ENCODE measurements at places on chromosomes 1 and 21. TPM values are rescaled to one million over a fixed set of nuclear protein-coding genes. Genes with fewer than 3 reads are reported as not detected.

- DNase-seq, result no peak
These were observed 2.1 kb downstream of the RCOR3 start for GRCh38 chr1:211261229-211261628.

- DNase-seq, result no peak
These were observed 68.9 kb downstream of the IFI44 start for GRCh38 chr1:78718566-78718965.

Gene GREM2
- total RNA-seq, result not detected

GRCh38 chr1:234865171-234866006 is 255.4 kb upstream of the IRF2BP2 start:
- DNase-seq, result no peak

- DNase-seq, result no peak
These were observed 51.4 kb downstream of the LRRC8B start for GRCh38 chr1:89576013-89576412.

- DNase-seq, result no peak
These were observed 84.7 kb downstream of the LRRC8D start for GRCh38 chr1:89905395-89906058.

Gene ZNF670
- total RNA-seq, result 3.9 TPM

Gene C8A
- total RNA-seq, result not detected

Gene TUT4
- total RNA-seq, result 41.4 TPM

Gene CHRM3
- total RNA-seq, result 2.6 TPM

Gene GOLT1A
- 5.6 TPM for total RNA-seq

Gene SPRR2D
- total RNA-seq, result not detected

- DNase-seq, result no peak
These were observed 11.1 kb downstream of the G0S2 start for GRCh38 chr1:209686322-209686721.

DNA sequence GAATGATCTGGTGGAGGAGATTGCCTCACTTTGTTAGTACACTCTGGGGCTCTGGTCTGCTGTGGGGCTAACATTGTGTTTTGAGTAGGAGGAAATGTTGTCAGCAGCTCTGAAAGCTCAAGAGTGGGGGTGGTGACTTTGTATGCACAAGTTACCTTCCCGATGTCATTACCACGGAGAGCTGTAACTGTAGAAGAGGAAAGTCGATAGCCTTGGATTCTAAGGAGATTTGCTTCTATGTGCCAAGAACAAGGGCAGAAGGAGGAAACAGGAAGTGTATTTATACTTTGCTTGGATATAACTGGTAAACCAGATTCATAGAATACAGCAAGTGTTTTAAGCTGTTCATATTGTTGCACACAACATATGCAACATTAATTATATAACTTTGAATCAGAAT is 196.1 kb downstream of the AMY1C start:
- DNase-seq, result no peak

- DNase-seq, result no peak
These were observed 22.4 kb downstream of the LPAR3 start for GRCh38 chr1:84870591-84870990.

- no peak for DNase-seq
These were observed 805.9 kb upstream of the ADAMTS5 start for GRCh38 chr21:27772816-27773215.

Gene PRKAA2
- 9.7 TPM for total RNA-seq

DNA sequence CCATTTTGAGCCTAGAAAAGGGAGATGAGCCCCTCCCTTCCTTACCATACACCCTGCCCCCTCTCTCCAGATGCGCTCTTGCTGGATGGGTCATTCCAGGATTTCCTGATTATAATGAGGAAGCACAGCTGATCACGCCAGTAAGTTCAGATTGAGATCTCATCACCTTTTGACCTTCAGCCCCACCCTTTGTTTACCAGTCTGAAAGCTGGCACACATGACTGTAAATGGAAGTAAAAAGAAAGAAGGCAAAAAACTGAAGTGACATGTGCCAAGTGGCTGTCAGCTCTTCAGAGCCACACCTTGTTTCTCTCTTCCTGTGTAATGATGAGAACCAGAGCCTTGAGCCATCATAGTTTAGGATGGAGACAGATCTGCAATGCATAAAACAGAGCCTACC is 27.9 kb downstream of the S1PR1 start:
- DNase-seq, result no peak

GRCh38 chr1:67733681-67734322 is 48.8 kb downstream of the GADD45A start:
- no peak for DNase-seq

Gene FDPS
- total RNA-seq, result 410 TPM

Gene BROX
- total RNA-seq, result 56.8 TPM

DNA sequence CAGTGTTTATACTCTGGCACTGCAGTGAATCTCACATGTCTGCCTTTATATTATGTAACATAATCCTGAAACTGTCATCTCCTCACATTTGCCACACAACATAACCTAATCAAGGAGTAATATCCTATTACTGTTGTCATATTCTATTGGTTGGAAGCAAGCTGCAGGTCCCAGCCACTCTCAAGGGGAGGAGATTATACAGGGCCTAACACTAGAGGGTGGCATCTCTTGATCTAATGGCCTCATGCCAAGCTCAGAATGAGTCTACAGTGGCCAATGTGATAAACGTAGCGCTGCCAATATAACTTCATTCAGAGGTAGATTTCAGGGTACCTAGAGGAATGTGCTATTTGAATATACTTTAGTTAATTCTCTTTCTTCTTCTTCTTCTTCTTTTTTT is 166.8 kb downstream of the BACH1 start:
- no peak for DNase-seq

DNA sequence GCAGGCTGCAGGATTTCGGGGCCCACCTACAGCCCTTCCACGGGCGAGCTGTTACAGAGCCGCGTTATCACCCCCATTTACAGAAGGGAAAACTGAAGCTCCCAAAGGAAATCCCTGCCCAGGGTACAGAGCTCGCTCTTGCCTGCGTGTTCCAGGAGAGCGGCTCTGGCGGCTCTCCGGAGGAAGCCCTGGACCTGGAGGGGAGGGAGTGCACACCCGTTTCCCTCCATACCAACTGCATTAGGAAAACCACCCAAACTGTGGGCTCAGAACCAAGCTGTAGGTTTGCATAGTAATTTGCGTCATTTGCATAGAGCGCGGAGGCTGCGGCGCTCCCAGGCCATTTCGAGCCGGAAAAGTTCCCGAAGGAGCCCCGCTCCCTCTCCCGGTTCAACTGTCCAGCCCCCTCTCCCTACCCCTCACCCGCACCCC is 24.7 kb upstream of the ADGRB2 start:
- no peak for DNase-seq

DNA sequence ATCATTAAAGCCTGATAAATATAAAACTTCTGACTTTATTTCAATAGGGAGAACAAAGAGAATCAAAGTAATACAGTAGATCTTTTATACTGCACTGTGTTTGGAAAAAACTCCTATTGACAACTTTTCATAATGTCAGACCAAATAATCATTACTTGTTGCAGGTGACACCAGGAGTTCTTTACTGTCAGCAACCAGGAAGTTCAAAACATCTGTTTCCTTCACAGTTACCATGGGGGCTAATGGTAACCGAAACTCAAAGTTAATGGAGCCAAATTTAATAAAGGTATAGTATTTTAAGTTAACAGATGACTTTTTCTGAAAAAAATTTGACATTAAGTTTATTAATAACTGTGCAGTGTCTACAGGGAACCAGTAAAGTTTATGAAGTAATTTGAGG is 10.6 kb downstream of the EFCAB7 start:
- DNase-seq, result no peak

Gene HSD3B2
- not detected for total RNA-seq

GRCh38 chr21:18070392-18070791 is 174.2 kb upstream of the CHODL start:
- no peak for DNase-seq

Gene ERICH3
- total RNA-seq, result 0.15 TPM

GRCh38 chr1:111879081-111879480 is 110.4 kb downstream of the KCND3 start:
- DNase-seq, result no peak
